ENCODE measurements at places on chromosomes 3 and 15. TPM values are rescaled to one million over a fixed set of nuclear protein-coding genes. Genes with fewer than 3 reads are reported as not detected.

The EAF2 gene
- 2.2 TPM for total RNA-seq

The SPATA12 gene
- total RNA-seq: not detected

The TF gene
- total RNA-seq: 1.1 TPM

The KCNMB3 gene
- total RNA-seq: 6.2 TPM

The PLXND1 gene
- 53.7 TPM for total RNA-seq

The CYP8B1 gene
- total RNA-seq: not detected

The ELP6 gene
- 22.4 TPM for total RNA-seq

The DYNLT2B gene
- 10.5 TPM for total RNA-seq

The TM4SF4 gene
- total RNA-seq: 3.2 TPM

The ANAPC13 gene
- 84.7 TPM for total RNA-seq

The PAQR5 gene
- total RNA-seq: 2.6 TPM

The PLXNB1 gene
- 125 TPM for total RNA-seq

The WWTR1 gene
- 482 TPM for total RNA-seq

The RLBP1 gene
- total RNA-seq: not detected

The MOBP gene
- total RNA-seq: not detected

The UACA gene
- 44.2 TPM for total RNA-seq

The ABI3BP gene
- total RNA-seq: 91.1 TPM

The ITIH1 gene
- not detected for total RNA-seq

The TGM4 gene
- not detected for total RNA-seq

The EPHB3 gene
- 5.4 TPM for total RNA-seq

The ANKRD34C gene
- not detected for total RNA-seq

The CELF6 gene
- 3.7 TPM for total RNA-seq

The FANCD2OS gene
- total RNA-seq: 0.77 TPM

The C3orf20 gene
- total RNA-seq: not detected

The TMIE gene
- total RNA-seq: 1.4 TPM

The UNC13C gene
- total RNA-seq: 0.89 TPM

The ATP13A5 gene
- total RNA-seq: not detected

The FAM227B gene
- 6.1 TPM for total RNA-seq

The LDHAL6B gene
- total RNA-seq: not detected

The SAMMSON gene
- total RNA-seq: 2.3 TPM

The SCAMP5 gene
- 3.4 TPM for total RNA-seq

The SECISBP2L gene
- 62.9 TPM for total RNA-seq

The NR2E3 gene
- not detected for total RNA-seq

The NDUFAF3 gene
- 101 TPM for total RNA-seq

The PRR20G gene
- total RNA-seq: not detected

The ROBO1 gene
- total RNA-seq: 9.7 TPM

The RTP1 gene
- not detected for total RNA-seq

The PCLAF gene
- total RNA-seq: not detected

The ZDHHC19 gene
- total RNA-seq: not detected

The INSYN1 gene
- 17.6 TPM for total RNA-seq

The PEX11A gene
- 11.6 TPM for total RNA-seq

The OXSR1 gene
- total RNA-seq: 29.5 TPM

The ATP13A4 gene
- total RNA-seq: 0.13 TPM

The CPNE9 gene
- total RNA-seq: not detected

The GOLGA6D gene
- not detected for total RNA-seq

The SLC9C1 gene
- total RNA-seq: not detected

The ZNF501 gene
- total RNA-seq: 9.6 TPM

The CCRL2 gene
- 3.0 TPM for total RNA-seq

The NPAP1 gene
- total RNA-seq: 0.15 TPM

The CDC25A gene
- not detected for total RNA-seq

The C3orf85 gene
- not detected for total RNA-seq

The SPINK8 gene
- not detected for total RNA-seq

The LIPC gene
- 0.50 TPM for total RNA-seq

The GALNT15 gene
- 114 TPM for total RNA-seq

The RETNLB gene
- not detected for total RNA-seq

The CPN2 gene
- not detected for total RNA-seq

The DUOXA1 gene
- total RNA-seq: 1.7 TPM

The TRIM42 gene
- not detected for total RNA-seq
